Right forelimb (tissue), 1 donor: ENCODE measurements at places on chromosomes 1 and 21.

DNA sequence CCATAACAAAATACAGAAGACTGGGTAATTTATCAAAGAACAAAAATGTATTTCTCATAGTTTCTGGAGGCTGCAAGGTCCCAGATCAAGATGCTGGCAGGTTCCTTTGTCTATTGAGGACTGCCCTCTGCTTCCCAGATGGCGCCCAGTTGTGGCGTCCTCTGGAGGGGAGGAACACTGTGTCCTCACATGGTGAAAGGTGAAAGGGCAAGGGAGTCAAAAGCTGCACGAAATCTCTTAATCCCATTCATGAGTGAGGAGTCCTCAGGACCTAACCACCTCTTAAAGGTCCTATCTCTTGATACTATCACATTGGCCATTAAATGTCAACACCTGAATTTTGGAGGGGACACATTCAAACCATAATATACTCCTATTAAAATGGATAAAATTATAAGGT lies 79.3 kb upstream of the IRF2BP2 start:
- no peak for DNase-seq

- no peak for DNase-seq
Observed at GRCh38 chr1:116911188-116911553, 1.5 kb downstream of the PTGFRN start.

GRCh38 chr21:29231756-29232529 lies 66.8 kb upstream of the BACH1 start:
- DNase-seq: no peak

GRCh38 chr1:27045973-27046558 lies 33.4 kb upstream of the TENT5B start:
- peak; percentile 79 for DNase-seq

DNA sequence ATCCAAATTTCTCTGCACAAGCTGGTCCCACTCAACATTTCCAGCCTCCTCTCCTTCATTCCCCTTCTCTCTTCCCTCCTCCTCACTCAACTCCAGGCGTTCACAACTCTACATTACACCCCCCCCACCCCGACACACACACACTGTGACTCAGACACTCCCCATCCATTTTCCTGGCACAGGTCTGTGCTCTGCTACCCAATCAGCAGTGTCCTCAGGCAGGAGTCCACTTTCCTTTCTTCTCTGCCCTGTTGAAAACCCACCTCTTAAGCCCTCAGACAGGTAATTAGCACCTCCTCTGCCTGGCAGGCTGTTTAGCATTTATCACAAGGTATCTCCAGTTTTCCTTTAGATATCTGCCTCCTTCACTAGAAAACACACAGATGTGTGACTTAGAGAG lies 8.8 kb upstream of the LMX1A start:
- DNase-seq: no peak

DNA sequence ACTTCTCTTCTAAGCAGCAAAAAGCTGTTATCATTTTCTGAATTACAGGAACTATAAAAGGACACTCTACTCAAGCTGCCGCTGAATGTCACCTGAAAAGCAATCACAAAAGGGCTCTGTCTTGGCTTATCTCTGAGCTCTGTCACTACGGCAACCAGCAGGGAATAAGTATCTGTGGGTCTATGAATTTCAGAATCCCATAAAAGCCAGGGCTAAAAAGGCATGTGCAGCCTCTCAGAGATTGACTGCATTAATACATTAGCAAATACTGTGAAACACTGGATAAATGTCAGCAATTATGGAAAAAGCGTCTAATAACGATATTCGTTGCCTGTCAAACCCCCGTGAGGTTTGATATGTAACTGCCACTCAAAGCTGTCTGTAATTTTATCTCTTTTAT lies 210.2 kb upstream of the DMRTA2 start:
- no peak for DNase-seq

GRCh38 chr1:211939876-211940468 lies 95.4 kb downstream of the INTS7 start:
- DNase-seq: no peak

DNA sequence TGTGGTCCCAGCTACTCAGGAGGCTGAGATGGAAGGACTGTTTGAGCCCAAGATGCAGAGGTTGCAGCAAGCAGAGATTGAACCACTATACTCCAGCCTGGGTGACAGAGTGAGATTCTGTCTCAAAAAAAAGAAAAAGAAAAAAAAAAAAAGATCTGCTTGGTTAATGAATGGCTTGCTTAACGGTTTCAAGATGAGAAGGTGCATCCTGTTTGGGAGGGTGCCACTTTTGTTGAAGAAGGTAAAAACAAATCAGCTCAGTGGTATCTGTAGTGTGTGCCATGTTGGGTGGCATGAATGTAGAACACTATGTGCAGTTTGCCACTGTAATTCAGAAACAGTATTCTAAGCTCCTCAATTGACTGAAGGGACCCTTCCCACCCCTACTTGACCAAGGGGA lies 94.9 kb upstream of the ETV3 start:
- DNase-seq: no peak

DNA sequence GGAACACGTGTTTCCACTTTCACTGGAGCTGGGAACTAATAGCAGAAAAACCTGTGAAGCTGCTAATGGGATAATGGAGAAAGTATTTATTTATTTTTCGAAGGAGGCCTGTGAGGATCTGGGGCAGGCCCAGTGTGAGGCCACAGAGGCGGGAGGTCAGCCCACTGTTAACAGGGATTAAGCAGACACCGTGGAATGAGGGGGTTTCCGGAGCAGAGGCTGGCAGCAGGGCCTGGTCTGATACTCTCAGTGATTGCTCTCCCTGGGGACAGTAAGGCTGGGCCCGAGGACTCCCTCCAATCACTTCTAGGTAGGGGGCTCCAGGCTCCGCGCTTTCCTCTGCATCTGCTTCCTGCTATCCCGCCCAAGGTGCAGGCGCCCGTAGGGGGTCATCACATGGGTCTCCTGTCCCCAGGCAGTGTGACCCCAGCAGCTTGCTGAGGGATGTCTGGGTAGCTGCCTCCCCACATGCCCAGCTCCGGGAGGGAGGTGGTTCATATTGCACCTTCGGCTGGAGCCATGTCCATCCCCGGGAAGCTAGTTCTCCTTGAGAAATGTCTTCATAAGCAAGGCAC lies 28.8 kb upstream of the CDCA8 start:
- DNase-seq: no peak
